ENCODE measurements at places on chromosomes 4 and X. TPM values are rescaled to one million over a fixed set of nuclear protein-coding genes. Genes with fewer than 3 reads are reported as not detected.

The NWD2 gene
- 11.1 TPM for total RNA-seq

The GLRB gene
- total RNA-seq: 21.6 TPM

The PDLIM3 gene
- total RNA-seq: 93.4 TPM

The UGT2B11 gene
- not detected for total RNA-seq

The GSX2 gene
- not detected for total RNA-seq

The PTPN13 gene
- 57.8 TPM for total RNA-seq

The XAGE1B gene
- not detected for total RNA-seq

The CABS1 gene
- not detected for total RNA-seq
